ENCODE measurements at places on chromosomes 12 and 14. TPM values are rescaled to one million over a fixed set of nuclear protein-coding genes. Genes with fewer than 3 reads are reported as not detected.

GLIPR1L2 gene
- 0.55 TPM for total RNA-seq

ACSM4 gene
- total RNA-seq, result not detected

OR10A7 gene
- not detected for total RNA-seq

CFL2 gene
- 221 TPM for total RNA-seq

ACOT4 gene
- total RNA-seq, result not detected

PAH gene
- not detected for total RNA-seq

EFS gene
- total RNA-seq, result 12.8 TPM

SLCO1B1 gene
- total RNA-seq, result not detected

DACT1 gene
- total RNA-seq, result 3.9 TPM

SUOX gene
- total RNA-seq, result 12.9 TPM

NUP37 gene
- 40.2 TPM for total RNA-seq

LRFN5 gene
- total RNA-seq, result not detected

TMCC3 gene
- not detected for total RNA-seq

POU6F1 gene
- total RNA-seq, result 4.2 TPM

TFCP2 gene
- total RNA-seq, result 22.2 TPM

PUS1 gene
- total RNA-seq, result 35.8 TPM

GPR65 gene
- total RNA-seq, result not detected

KRT71 gene
- not detected for total RNA-seq

EEF1AKMT3 gene
- total RNA-seq, result 6.8 TPM

SETD1B gene
- 21.3 TPM for total RNA-seq

UTP20 gene
- total RNA-seq, result 22.4 TPM

GNG2 gene
- 2.6 TPM for total RNA-seq

TSPAN9 gene
- 32.9 TPM for total RNA-seq

GZMH gene
- total RNA-seq, result not detected

MUCL1 gene
- not detected for total RNA-seq

SLC7A7 gene
- total RNA-seq, result 0.80 TPM

KCNC2 gene
- not detected for total RNA-seq
